ENCODE measurements at places on chromosomes 4 and X.

DNA sequence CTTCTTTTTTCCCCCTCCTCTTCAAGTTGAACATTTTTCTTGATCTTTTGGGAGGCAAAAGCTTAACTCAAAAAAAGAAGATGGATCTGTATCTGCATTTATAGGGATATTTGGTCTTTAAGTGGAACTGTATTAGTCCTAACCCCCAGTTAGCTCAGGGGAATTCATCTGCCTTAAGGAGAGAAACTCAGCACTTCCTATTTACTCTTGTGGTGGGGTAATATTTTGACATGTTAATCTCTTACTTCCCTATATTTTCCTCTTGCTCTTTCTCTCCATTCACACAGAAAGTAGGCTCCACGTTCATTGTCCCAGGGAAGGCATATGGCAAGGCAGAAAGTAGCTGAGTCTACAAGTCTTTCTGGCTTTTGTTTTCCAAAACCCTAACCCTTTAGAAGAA is 5.3 kb downstream of the LRRC66 start:
- DNase-seq: no peak

- DNase-seq: no peak
Measured at GRCh38 chr4:142386449-142386848, 459.7 kb downstream of the INPP4B start.

GRCh38 chr4:38674258-38675144 is 10.5 kb downstream of the KLF3 start:
- no peak for DNase-seq

GRCh38 chr4:93776386-93777080 is 52.0 kb upstream of the ATOH1 start:
- no peak for DNase-seq

DNA sequence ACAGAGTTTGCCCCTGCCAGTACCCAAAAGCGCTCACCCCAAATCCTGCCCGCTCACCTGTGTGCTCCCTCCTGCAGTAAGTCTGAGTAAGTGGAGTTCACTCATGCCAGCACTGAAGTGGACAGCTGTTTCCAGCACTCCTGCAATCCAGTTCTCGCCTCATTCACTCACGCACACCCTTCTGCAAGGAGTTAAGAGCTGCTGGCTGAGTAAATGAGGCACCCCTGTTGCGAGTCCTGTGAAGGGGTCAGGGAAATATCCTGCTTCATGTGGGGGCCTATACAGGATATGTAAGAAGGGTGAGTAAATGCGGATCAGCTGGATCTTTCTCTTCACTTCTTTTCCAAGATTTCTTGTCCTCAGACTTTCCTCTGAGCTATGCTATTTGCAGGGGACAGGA is 23.5 kb downstream of the CXCL8 start:
- DNase-seq: no peak

- DNase-seq: no peak
Measured at GRCh38 chrX:725971-726370, 95.4 kb downstream of the SHOX start.

DNA sequence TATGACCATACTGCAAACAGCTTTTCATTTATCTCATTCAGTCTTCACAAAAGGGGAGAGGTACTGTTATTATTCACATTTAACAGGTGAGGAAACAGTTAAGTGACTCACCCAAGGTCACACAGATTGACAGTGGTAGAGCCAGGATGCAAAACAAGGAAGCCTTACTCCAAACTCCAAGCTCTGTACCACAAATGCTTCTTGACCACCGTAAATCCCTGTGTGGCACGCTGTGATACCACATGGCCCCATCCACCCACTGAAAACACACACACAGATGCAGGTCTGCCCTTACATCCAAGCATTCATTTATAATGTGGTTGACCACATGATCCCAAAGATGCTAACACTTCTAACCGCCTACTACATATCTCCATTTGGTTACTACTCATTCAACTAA is 129.5 kb downstream of the TSPAN5 start:
- DNase-seq: no peak

DNA sequence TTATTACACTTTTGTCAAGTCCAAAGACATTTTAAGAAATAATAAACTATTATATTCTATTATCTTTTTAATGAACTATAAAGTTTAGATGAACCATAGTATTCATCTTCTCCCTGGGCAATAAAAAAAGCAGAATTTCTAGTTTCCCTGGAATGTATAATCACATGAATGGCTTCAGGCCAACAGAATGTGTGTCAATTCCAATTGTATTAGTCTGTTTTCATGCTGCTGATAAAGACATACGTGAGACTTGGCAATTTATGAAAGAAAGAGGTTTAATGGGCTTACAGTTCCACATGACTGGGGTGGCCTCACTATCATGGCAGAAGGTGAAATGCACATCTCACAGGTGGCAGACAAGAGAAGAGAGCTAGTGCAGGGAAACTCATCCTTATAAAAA is 70.7 kb upstream of the ANXA10 start:
- DNase-seq: no peak

- no peak for DNase-seq
Measured at GRCh38 chr4:67581208-67581857, 22.8 kb downstream of the STAP1 start.

DNA sequence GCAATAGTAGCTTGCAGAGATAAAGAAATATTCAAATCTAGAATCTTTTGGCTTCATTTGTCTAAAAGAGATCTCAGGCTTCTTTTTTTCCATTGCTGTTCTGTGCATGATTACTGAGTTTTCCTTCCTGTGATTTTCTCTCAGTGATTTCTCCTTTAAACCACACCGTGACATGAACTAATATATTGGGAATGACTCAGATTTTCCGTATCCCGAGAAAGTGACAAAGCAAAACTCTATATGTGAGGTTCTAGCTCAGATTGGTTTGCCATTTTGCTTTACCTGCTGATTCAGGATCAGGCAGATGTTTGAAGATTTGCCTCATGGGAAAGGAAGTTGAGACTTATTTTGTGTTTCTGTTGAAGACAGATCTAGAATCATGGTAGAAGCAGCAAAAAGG is 59.4 kb downstream of the MTHFD2L start:
- no peak for DNase-seq

DNA sequence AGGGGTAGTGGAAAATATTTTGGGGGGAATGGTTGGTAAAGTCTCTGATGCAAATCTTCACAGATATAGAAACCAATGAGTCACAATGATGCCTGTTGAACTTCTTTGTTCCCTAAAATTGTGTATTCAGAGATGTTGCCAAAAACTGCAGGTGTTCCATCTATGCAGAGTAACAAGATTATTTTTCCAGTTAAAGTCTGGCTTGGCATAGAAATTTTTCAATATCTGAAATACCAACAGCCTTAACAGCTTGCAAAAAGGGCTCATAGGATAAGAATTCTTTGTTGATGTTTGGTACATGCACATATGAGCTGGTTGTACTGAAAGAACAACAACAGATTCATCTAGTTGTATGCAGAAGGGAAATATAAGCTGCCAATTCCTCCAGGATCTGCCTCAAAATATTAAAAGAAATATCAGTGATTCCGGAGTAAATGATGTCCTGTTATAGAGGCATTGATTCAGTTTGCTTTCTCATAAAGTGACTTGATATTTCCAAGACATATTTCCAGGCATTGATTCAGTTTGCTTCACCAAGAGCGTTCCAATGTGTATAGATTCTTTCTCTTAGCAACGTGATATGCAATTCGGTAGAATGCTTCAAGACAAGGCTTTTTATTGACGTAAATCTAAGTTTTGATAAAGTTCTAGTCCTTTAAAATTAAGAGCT is 564.4 kb downstream of the TMA16 start:
- no peak for DNase-seq

GRCh38 chr4:92304121-92304520 is 355 bp downstream of the GRID2 start:
- DNase-seq: no peak

GRCh38 chr4:24482871-24483270 is 101.5 kb downstream of the DHX15 start:
- DNase-seq: no peak
